ENCODE measurements at places on chromosomes 4 and X.

GRCh38 chr4:74365761-74366160 is 816 bp downstream of the EREG start:
- DNase-seq = no peak

DNA sequence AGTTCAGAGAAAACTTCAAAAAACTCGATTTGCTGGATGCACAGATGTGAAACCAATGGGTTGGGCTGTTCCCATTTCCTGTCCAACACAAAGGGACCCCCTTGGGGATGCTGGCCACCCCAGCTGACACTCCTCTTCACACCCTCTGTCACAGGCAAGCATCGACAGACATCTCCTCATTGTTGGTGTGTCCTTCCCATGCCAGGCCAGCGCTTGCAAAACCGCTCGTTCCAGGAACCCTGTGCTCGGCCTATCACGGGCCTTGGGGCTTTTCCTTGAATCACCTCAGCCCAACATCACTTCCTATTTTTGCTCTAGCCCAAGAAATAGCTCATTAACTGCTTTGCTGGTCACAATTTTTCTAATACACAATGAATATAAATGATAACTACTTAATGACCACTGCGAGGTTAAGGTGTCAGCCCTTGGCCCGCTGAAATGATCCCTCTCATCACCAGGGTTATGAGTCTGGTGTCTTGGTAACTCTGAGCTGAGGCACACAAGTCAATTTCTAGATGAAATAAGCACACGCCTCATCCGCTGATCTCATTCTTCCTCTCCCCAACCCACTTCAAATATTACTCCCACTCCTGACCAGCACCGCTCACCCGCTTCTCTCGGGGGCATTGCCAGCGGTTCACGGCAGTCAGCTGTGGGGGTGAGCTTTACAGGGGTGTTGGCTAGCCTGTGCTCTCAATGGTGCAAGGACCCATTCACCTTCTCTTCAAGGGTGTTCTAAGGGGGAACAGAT is 32.3 kb downstream of the BCOR start:
- DNase-seq = no peak

- no peak for DNase-seq
Observed at GRCh38 chrX:16828124-16828908, 41.8 kb downstream of the RBBP7 start.

- no peak for DNase-seq
Observed at GRCh38 chr4:118354913-118355312, 2.1 kb upstream of the PRSS12 start.

Measured in germinal center (tissue), 1 donor.